G401 (cell line): ENCODE measurements at places on chromosomes 13 and 19.

DNA sequence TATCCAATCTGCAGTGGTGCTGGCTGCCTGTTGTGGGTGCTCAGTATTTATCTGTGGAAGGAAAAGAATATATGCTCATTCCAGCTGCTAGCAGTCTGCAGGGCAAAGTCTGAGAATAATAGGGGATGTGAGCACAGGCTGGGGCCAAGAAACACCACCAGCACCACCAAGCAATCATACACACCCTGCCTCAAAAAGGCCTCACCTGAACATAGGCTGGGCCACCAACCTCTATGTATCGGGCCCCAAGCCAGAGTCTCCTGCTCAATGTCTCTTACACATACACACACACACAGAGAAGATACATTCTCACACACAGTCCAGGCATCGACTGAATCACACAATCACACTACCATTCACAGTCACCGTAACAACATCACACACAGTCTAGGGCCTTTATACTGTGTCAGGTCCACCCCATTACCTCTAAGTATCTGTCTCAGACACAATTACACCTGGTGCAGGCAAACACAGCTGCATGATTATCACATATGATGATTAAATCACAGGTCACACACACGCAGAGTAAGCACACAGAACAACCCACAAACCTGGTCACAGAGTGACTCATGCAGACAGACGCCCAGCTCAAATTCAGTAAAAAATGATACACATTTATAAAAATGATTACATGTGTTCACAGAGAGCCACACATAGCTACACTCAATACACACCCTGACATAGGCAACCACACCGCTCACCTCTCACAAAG, 1.3 kb upstream of the ZSCAN22 start:
- no peak for DNase-seq

DNA sequence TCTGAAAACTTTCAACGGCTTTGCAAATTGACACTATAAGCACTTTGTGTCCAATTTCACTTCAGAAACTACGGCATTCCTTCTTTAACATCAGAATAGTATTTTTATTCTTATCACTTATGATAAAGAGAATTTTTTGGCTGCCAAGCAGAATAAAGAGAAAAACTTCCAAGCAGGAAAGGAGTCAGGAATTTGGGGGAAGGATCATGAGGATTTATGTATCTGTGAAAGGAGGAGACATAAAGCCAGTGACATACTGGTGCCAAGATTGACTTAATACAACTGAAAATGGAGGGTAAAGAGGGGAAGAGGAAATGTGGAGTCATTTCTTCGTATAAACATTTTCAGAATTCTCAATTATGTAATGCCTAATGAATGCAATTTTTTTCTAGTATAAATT, 94.7 kb downstream of the RBM26 start:
- no peak for DNase-seq

GRCh38 chr19:47005873-47006272, 13.8 kb upstream of the NPAS1 start:
- no peak for DNase-seq

DNA sequence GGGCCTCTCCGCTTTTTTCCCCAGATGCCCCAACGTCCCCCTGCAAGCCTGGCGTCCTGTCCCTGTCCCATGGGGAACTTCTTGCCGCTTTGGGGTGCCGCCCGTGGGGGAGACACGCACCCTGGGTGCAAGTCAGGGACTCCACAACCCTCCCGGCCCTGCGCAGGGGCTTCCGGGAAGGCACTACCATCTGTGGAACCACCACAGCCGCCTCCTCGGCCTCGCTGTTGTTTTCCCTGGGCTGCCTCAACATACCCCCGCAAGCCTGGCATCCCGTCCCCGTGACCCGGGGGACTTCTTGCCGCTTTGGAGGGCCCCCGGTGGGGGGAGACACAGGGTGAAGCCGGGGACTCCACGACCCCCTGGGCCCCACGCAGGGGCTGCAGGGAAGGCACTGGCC, 238.4 kb downstream of the TUBA3C start:
- DNase-seq, result no peak

- DNase-seq, result no peak
Measured at GRCh38 chr19:44692379-44692721, 6.6 kb upstream of the CEACAM16 start.

GRCh38 chr19:35375505-35376307, 4.8 kb downstream of the GPR42 start:
- no peak for DNase-seq

DNA sequence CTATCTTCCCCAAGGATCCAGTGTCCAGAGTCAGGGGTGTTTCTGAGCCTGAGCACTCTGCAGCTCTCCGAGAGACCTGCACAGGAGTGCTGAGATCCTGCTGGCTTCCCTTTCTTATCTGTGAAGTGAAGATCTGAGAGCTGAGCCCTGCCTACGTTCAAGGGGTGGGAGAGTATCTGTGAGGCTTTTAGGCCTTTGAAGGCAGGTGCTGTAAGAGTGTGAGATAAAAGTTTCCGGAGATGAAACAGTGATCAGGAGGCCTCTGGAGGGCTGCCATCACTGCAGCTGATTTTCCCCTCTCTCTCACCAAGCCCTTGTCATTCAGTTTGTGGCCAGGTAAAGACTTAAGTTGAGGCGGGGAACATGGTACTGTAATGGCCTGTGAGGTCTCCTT, 83.1 kb downstream of the AKAP11 start:
- no peak for DNase-seq

DNA sequence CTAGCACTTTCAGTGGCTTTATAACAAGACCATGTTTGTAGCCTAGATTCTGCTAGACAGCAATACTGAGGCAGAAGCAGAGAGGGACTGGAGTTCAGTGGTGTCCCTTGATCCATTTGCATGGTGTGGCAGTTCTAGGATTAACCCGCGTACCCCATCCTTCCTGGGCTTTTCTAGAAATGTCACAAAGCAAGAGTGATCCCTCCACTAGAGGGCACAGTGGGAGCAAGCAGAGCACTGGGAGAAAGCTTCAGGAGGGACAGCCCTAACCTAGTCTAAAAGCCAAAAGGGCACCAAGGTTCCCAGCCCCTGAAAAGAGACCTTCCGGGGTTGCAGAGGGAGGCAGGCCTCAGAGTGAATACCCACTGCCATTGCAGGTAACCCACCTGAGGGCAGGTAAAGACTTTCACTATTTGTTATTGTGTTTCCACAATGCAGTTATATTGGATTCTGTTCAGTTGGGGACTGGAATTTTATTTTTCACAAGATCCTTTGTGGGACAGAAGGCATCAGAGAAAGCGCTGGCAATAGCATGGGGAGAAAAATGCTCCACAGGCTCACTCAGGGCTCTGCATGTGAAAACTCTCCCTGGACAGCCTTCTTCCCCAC, 170.6 kb downstream of the FLT1 start:
- peak; percentile 75 for DNase-seq

GRCh38 chr13:53501387-53501786, 472.8 kb downstream of the OLFM4 start:
- no peak for DNase-seq

DNA sequence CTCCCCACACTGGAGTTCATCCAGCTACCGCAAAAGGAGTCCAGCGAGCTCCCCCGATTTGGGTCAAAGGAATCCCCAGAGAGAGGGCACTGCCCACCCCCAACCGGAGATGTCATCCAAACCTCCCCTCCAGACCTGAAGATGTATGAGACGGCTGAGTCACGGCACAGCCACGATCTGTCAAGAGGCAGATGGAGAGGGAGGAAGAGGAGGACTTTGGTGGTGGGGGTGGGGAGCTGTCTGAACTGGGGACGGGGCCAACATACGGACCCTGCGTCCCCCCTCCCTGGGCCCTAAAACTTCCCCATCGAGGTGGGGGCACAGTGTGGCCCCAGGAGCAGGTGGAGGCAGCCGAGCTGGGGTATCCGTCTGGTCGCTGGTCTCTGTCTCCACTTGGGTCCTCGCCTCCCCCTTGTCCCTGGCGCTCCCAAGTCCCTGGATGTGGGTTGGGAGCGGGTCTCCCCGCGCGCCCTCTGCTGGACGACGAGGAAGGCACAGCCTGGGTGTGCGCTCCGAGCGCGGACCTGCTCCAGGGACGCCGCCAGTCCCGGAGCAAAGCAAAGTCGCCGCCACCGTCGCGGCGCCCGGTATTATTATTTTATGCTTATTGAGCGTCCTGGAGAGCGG, 3.8 kb downstream of the PDE4A start:
- DNase-seq, result peak; percentile 76

GRCh38 chr13:102648046-102648445, 46.8 kb downstream of the METTL21C start:
- DNase-seq, result no peak

GRCh38 chr13:26756961-26757360, 3.6 kb downstream of the GPR12 start:
- peak; percentile 36 for DNase-seq

DNA sequence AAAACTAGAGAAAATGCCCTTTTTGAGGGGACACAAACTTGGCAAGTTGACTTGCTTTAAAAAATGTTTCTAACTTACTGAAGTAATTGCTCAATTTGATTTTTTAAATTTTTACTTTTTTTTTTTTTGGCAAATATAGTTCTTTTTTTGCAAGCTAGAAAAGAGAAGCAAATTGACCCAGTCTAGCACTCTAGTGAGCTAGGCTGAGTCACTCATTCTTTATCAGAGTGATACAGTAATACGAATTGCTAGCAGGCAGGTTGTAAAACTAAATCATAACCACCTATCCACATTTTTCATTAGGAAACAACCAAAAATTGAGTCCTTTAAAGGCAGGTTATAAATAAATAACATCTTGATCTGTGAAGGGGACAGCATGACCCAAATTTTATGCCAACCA, 51.9 kb upstream of the C1QTNF9 start:
- no peak for DNase-seq

DNA sequence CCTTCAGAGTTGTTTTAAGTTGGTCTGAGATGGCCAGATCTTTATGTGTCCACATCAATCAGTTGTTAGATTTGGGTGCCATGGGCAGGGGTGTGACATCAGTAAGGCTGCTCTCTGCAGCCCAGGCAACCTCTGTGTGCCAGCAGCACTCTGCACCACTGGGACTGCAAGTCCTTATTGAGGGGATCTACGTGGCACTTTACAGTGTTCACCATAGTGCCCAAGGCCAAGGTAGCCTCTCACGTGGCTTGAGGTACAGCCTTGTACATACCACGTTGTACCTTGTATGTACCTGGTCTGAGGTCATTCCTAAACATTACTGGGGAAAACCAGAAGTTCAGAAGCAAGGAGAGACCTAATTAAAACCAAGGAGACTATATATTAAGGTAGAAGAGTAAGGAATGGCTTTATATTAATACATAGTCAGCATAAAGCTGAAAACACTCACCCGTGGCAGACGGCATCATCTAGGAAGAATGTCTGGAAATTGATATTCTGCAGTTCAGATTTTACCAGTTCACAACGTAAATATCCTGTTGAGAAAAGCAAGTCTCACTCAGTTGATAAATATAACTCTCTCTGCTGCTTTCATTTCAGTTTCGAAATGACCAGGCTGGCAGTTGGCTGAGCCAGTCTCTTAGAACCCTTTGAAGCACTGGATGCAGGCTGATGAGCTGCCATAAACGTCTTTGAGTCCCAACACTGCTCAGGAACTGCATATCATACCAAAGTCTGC, 128.8 kb downstream of the ZDHHC20 start:
- DNase-seq, result no peak

- DNase-seq, result no peak
Measured at GRCh38 chr13:53220038-53220437, 191.4 kb downstream of the OLFM4 start.

GRCh38 chr19:28061111-28061510, 1151.8 kb downstream of the UQCRFS1 start:
- no peak for DNase-seq

DNA sequence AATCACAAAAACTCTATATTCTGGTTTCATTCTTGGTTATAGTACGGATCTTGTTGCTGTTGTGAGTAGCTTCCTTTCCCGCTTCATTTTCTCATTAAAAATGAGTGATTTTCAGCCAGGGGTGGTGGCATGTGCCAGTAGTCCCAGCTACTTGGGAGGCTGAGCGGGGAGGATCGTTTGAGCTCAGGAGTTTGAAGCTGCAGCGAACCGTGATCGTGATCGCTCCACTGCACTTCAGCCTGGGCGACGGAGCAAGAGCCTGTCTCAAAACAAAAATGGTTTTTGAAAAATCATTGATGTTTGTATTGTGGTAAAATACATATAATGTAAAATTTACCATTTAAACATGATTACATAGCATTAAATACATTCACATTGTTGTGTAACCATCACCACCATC, 71.6 kb upstream of the TM9SF2 start:
- DNase-seq, result no peak

- DNase-seq, result no peak
Measured at GRCh38 chr13:51557875-51558612, 26.2 kb upstream of the WDFY2 start.

DNA sequence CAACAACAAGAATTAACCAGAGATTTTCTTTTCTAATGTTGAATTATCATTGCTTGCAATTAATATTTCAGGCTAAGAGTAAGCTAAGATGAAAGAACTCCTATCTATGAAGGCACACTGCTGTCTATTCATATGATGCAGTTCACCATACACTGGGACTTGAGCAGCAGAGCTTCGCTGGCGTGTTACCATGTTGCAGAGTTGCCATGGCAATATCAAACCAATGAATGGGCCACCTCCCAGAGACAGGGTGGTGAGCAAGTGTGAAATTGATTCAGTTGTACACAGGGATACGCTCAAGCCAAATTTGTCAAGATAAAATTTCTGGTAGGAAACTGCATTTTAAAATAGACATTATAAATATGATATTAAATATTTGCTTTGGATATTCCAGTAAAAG, 69.3 kb upstream of the MYO16 start:
- no peak for DNase-seq

DNA sequence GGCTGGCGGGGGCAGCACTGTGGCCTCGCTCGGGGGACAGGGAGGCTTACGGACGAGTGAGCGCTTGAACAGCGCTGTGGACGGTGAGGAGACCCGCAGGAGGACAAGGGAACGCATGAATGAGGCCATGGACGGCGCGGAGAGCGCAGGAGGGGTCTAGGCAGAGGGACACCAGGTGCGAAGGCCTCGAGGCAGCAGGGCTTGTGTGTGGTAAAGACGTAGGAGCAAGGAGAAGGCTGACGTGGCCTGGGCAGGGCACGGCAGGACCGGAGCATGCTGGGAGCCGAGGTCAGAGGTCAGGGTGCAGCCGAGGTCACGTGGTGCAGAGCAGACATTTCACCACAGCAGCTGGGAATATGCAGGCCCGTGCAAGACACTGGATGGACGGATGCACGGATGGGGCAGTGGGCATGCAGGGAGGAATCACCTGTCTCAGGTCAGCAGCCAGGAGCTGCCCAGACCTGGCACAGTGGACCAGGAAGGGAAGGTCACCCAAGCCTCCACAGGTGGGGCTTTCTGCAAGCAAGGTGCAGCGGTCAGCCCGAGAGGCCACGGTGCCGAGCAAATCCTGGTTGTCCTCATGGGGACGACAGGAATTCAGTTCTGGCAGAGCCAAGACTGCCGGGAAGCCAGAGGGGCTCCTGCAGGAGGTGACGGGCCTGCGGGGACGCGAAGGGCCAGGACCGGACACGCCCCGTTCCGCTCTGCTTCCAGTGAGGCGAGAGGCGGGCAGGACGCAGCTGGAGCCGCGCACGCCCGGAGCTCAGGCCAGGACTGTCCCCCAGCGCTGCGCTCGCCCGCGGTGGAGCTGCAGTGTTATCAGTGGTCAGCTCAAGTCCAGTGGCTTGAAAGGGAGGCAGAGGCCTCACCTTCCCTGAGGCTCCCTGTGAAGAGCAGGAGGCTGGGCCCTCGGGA, 72.2 kb downstream of the RASA3 start:
- no peak for DNase-seq
